Stimulated activated CD4-positive, alpha-beta T cell treated with anti-CD3 and anti-CD28 coated beads, Interleukin-15, amount 100 ng/mL, for 1 hour (primary cell): ENCODE measurements at places on chromosomes 5 and 9.

- DNase-seq = no peak
Measured at GRCh38 chr5:80122579-80122978, 87.4 kb downstream of the THBS4 start.

GRCh38 chr5:156693113-156693512, 157.0 kb upstream of the PPP1R2B start:
- no peak for DNase-seq

- DNase-seq = no peak
Measured at GRCh38 chr9:86868616-86869015, 78.7 kb downstream of the GAS1 start.

DNA sequence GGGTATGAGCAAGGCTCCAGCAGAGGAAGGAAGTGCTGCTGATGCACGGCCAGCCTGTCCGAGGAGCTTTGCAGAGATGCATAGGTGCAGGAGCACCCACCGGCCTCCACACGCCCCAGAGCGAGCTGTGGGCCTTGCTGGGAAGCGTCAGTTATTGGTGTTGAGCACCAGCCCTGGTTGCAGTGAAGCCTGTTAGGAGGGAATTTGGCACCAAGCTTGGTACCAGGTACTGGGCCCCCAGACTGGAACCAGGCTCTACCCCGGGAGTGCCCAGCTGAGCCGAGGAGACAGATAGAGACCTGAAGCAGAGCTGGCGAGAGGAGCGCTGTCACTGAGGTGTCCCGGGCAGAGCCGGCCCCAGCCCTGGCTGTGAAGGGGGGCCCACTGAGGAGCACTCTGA, 5.2 kb downstream of the TCF7 start:
- no peak for DNase-seq

GRCh38 chr5:96322217-96322616, 110.8 kb downstream of the PCSK1 start:
- DNase-seq = no peak

DNA sequence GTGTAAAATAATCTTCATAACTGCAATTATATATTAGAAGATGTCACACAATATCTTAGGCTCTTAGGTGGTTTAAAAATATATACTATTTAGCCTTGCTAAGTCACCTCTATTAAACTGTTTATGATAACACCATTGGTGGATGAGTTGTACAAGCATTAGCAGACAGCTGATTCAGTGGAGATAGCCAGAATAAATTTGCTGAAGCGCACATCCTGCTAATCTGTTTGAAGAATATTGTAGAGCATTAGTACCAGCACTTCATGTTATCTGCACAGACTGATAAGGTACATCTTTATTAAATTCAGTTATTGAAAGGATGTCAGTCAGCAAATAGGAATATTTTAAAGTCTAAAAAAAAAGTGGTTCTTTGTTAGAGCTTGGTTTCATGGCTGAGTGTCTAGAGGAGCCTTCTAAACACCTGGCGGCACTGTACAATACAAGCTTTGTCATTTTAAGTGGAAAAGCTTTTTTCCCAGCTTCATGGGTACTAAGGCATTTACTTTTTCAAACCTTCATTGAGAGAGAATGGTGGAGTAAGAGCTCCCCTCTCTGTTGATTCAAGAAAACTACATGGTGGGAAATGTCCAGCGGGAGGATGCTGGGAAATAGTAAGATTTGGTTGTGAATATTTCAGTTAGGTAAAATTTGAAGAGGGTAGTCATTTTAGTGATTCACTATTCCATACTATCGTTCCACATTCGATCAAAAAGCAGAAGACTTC, 275.1 kb downstream of the SLF1 start:
- DNase-seq = no peak

DNA sequence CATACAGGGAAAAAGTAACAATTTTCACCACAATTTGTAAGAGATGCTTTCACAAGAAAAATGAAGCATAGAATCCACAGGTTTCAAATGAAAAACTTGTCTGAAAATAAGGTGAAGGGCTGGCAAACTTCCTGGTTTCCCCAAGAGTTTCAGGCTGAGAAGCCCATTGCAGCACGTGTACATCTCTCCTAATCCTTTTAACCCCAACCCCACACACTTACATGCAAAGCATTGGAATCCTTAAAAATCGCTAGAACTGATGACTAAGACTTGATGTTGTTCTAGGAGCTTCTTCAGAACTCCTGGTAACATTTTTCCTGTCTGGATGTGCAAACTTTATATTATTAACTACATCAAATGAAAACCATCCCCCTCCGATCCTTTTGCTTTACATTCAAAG, 317.8 kb upstream of the RGMB start:
- no peak for DNase-seq

GRCh38 chr5:117455236-117456233, 880.9 kb upstream of the SEMA6A start:
- DNase-seq = no peak

- no peak for DNase-seq
Measured at GRCh38 chr9:110919609-110920008, 118.7 kb downstream of the LPAR1 start.

DNA sequence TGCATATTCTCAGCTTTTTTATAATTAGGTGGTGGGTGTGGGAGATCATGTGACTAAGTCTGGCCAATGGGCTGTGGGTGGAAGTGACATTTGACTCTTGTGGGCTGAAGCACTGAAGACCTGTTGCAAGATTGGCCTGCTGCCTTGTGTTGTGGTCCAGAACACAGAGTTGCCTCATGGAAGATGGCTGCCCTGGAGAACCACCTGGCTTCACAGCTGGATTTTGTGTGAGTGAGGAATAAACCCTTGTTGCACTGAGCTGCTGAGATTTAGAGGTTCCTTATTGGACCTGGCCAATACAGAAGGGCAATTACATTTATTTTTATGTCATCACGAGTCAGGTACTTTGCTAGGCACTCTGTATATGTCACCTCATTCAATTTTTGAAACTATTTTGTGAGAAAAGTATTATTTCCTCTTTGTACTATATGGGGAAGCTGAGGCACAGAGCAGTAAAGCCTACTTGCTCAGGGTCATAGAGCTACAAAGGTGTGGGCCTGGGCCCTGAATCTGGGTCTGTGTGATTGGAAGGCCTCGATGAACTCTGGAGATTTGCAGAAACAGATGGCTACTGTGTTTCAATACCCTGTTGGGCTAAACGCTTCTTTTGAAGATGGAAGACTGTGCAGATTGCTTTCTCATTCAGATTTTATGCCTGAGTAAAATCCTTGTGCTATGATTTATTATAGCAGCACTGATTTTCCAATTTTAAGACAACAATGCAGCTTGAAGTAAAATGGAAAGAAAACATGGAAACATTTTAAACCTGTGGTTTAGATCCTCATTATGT, 71.2 kb upstream of the TBC1D2 start:
- DNase-seq = no peak

GRCh38 chr5:17070647-17071046, 134.6 kb upstream of the MYO10 start:
- DNase-seq = no peak

DNA sequence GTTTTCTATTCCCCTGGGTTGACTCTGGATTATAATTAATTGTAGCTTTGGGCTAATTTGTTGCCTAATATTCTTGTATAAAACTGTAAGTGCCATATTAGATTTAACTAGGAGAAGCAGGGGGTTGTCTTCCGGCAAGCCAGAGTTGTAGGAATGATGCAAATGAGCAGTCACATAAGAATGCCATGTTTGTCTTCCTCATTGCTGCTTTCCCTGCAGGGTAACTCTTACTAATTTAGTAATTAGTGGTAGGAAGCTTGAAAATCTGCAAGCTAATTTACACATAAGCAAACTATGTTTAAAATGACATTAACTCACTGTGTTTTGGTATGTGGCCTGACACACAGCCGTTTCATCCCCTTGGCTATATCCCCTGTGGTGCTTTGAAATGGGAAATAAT, 527.8 kb downstream of the KCTD16 start:
- no peak for DNase-seq

- no peak for DNase-seq
Measured at GRCh38 chr5:131000289-131000688, 164.8 kb downstream of the HINT1 start.

GRCh38 chr5:90096415-90097081, 313.0 kb downstream of the CETN3 start:
- DNase-seq = no peak

GRCh38 chr9:90805006-90805996, 3.7 kb downstream of the SYK start:
- DNase-seq = no peak

GRCh38 chr9:76895186-76895585, 10.7 kb downstream of the PRUNE2 start:
- DNase-seq = no peak

DNA sequence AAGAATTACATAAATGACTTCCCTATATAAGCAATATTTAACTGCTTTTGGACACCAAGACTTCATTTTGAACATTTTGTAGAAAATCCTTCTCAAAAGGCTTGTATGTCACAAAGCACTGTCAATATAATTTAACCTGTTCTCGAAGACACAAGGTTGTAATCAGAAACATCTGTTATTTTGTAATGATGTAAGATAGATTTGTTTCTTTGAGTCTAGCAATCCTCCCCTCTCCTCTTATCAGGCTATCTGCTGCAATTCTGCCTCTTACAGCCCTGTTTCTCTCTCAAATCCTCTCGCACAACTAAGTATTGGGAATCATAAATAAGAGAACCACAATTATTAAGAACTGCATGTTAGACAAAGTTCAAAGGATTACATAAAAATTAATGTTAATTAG, 18.6 kb upstream of the TARS1 start:
- no peak for DNase-seq

- DNase-seq = no peak
Measured at GRCh38 chr5:178216088-178216534, 11.8 kb downstream of the HNRNPAB start.

GRCh38 chr9:126599047-126599650, 14.6 kb upstream of the LMX1B start:
- no peak for DNase-seq

DNA sequence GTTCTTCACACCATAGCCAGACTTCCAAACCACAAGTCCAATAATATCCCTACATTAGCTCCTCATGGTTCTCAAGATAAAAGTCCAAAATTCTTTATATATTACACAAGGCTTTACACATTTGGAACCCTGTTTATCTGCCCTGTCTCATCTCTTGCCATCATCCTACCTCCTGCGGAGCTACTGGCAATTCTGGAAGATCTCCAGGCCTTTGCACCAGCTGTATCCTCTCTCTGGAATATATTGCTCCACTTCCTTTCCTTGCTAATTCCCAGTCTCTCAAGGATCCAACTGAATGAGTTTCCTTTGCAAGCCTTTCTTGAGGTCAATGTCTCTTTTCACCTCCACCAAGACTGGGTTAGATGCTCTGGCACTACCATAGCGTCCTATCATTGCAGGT, 41.3 kb upstream of the MIER3 start:
- no peak for DNase-seq

DNA sequence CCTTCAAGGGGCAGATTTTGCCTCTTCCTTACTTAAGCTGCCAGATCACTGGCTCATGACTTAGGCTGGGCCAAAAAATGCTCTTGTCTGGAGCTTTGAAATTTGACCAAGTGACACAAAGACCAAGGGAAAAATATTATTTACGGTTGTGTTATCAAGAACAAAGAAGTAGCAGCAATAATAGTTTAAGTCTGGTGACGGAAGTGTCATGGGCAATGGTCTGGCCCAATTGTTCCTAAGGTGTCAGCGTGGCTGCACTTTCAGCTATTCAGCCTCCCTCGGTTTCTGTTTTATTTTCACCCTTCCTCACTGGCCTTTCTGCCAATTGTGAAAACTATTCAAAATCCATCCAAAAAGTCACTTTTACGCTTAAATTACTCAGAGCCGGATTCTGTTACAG, 185.3 kb downstream of the CDH18 start:
- no peak for DNase-seq

DNA sequence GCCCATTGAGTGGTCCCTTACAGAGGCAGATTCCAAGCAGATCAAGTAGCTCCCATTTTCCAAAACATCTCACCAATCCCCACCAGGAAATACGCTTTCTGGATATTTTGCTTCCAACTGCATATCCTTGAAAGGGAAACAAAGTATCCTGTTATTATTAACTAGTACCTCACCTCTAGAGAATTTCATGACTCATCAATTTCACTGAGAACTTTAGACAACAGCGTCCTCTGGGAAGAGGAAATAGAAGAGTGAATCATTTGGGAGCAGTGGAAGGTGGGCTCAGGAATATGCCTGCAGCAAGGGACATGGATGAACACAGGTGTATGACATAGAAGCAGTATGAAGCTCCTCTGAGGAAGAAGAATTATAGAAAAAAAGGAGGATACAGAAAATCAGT, 186.7 kb downstream of the MARCHF11 start:
- DNase-seq = no peak

GRCh38 chr9:117164512-117164911, 250.3 kb downstream of the ASTN2 start:
- DNase-seq = no peak

DNA sequence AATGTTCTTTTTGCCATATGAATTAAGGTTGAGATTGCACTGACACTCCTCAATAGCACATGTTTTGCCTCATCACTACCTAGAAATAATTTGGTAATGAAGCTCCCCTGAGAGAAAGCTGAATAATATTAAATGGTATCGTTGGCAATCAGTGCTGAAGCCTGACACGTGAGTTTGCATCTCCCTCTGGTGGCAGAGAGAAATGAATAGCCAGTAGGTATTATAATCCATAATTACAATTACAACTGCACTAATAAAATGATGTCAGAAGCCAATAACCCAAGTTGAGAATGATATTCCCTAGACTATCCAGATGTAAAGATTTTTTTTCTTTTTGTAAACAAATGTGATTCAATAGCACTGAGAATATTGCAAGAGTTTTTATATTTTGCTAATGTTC, 700.3 kb downstream of the PTPRD start:
- DNase-seq = no peak

DNA sequence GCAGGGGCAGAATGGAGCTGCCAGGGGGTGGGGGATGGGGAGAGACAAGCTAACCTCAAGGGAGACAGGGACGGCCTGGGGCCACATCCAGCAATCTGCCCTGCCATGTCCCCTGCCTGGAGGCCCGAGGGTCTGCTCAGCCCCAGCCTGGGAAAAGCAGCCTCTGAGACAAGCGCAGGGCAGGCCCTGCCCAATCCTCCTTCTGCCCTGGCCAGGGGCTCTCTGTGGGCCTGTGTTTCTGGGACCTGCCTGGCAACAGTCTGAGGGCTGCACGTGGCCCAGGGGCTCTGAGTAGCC, 13.9 kb upstream of the QSOX2 start:
- DNase-seq = no peak

DNA sequence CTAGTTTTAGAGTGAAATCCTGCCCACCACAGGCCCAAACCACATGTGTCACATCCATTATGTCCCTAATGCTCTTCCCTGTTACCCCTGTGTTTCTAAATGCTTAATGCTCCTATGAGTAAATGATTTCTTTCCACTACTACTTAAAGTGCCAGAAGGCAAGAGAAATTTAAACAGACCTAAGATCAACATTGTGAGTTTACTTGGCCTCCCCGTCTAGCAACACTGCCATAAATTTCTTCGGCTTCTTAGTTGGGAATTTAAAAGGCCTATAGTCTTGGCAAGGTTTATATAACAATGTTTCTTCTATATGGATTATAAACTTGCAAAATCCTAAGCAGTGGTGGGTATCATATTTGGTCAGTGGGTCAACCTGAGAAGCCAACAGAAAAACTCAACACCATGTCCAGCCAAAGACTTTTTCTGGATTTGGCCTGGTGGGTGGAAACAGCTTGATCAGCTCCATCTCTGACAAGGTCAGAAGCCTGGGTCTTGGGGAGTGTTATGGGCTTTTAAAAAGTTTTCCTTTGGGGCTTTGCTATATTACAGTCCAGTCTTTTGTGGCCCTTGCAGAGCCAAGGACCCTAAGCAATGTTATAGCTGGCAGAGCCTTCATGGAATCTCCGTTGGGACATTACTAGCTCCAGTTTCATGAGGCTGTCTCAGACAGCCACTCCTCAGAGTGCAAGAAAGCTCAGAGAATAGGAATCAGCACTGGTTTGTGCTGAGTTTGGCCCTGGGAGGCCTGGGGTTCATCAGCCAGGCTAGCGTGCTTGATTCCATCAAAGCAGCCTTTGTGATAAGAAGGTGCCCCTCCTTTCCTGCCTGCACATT, 119.8 kb downstream of the PRDM6 start:
- DNase-seq = no peak
